Pulmonary artery endothelial cell (primary cell): ENCODE measurements at places on chromosomes 16 and 17.

DNA sequence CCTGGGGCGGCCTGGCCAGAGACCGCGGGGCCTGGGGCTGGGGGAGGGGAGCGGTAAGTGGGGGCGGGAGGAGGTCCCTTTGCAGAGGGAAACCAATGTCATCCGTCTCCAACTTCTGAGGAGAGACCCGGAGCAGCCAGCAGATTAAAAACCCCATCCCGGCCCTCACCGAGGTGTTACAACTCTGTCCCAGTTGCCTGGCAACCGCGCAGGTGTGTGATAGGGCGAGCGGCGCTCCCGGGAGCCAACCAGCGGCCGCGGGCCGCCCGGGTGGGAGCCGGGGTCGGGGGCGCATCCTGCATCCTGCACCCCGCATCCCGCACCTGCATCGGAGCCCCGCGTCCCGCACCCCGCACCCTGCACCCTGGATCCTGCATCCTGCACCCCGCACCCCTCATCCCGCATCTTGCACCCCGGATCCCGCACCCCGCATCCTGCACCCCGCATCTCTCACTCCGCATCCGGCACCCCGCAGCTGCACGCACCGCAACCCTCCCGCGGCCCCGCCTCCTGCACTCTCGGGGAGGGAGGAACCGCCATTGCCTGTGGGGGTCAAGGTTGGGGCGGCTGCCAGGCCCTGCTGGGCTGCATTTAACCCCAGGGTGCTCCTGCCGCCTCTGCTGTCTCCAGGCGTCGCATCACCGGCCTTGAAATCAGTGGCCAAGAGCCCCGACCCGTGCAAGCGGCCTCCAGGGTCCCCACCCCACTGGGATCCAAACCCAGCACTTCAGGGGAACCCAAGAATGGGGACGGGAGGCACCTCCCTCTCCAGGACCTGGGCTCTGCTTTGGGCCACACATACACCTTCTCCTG, 47.3 kb downstream of the RTN4RL1 start:
- no peak for DNase-seq

DNA sequence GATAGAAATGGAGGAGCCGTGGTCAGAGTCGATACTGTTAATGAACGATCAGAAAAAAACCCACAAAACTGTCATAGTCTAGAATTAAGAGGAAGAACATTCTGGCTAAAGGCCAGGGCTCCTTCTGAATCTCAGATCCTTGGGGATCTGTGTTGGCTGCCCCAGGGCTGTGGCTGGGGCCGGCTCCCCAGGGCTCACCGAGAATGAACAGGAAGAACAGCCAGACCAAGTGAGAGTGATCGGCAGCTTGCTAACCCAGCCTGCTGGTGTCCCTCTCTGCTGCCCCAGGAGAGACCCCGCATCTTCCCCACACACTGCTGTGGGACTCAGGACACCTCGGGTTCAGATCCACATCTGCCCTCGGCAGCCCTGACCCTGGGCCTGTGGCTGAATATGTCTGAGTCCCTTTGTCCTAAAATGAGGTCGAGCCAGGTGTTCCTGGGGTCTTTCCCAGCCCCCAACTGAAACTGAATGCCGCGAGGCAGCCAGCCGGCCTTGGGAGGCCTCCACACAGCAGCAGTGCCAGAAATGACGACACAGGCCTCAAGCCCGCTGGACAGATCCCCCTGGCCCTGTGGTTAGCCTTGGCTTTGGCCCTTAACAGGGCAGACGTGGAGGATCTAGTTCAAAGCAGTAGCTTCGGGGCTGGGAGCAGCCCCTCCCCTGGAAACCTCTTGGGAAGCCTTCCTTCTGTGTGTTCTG, 23.9 kb upstream of the CLEC18A start:
- no peak for DNase-seq

GRCh38 chr17:73096866-73097265, 4.4 kb upstream of the SLC39A11 start:
- no peak for DNase-seq

DNA sequence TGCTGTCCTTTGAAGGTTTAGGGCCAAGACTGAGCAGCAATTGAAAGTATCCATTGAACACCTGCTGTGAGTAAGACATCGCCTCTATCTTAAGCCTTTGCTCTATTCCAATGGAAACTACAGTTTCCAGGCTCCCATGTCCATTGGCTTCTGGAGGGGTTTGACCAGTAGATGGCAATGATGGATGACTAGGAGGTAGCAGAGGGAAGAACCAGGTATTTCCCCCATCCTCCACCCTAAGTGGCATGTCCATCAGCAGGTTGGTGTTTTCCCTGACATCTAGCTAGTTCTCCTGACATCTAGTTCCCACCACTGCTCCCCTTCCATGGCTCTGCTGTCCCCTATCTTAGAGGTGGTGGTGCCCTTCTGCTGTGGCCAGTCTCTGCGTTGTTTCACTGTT, 58.7 kb downstream of the CENPV start:
- no peak for DNase-seq

DNA sequence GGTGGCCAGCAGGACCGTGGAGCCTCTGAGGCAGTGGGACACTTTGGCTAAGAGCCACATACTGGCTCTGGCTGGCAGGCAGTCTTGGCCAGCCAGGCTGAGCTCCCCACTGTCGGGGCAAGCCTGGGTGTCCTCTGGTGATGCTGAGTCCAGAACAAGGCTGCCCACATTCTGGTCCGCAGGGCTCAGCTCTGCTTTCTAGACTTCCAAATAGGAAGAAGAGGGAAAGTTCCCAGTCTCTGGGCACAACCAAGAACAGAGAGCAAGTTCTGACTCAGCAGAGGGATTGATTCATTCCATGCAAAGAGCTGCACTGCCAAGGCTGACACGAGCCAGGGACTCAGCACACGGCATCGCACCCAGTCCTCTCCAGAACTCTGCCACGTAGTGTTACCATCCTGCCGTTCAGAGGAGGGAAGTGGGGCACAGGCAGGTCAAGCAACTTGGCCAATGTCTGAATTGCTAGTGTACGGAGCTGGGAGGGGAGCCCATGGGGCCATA, 58.9 kb downstream of the NOS2 start:
- no peak for DNase-seq

DNA sequence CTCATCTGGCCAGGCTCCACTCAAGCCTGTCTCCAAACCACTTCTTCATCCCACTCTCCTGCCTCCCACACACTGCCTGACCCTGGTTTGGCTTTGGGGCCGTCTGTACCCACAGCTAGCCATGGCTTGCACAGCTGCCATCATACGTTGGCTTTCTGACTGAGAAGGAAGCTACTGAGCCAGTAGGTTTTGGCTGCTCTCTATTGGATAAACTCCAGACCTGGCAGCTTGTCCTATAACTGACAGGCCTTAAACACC, 3.9 kb downstream of the MIF4GD start:
- no peak for DNase-seq

- DNase-seq: peak; percentile 89
These were observed 58.1 kb downstream of the CYB5B start for GRCh38 chr16:69482410-69482991.

DNA sequence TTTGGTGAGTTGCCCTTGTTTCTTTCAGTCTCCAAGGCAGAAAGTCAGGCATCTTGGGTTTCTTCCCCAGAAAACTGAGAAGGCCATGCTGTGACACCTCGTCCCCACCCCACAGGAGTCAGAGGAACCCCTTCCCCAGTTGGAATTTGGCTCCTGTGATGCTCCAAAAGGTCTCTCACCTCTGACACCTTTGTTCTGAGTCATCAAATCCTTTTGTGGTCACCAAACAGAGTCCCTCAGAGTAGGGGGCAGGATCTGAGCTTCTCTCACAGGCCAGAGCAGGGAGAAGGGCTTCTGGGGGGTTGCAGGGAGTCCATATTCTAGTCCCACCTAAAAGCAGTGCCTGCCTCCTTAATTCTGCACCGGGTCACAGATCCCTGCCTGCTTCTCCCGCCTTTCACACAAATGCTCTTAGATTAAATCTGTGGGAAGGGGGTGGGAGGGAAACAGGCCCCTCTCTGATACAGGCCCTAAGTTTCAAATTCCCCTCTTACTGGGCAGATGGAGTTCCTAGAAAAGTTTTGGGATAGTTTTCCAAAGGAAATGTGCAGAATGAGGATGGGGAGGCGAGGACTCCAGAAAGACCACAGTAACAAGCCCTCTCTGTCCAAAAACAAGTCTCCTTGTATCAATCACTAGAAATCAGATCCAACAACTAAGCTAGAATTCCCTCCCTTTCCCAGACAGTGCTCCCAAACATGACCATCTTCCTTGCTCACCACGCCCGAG, 1.3 kb downstream of the PHOSPHO1 start:
- DNase-seq: no peak

DNA sequence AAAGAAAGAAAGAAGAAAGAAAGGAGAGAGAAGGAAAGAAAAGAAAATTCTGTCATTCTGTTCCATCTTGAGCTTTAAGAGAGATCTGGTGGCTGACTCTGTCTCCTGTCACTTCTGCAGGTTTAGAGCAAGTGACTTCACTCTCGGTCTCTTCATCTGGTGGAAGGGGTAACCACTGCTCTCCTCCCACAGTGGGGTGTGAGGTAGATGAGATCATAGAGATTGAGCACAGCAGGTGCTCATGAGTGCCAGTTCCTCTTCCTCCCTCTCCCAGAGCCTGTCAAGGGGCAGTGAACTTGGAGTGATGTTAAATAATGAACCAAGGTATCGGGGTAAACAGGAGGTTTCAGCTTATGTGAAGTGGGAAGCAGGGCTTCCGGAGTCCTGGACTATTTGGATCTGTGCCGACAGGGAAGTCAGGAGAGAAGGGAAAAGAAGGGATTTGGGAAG, 47.7 kb downstream of the BEAN1 start:
- no peak for DNase-seq
